Stimulated activated CD8-positive, alpha-beta memory T cell treated with anti-CD3 and anti-CD28 coated beads, Interleukin-15, amount 100 ng/mL, for 1 hour (primary cell): ENCODE measurements at places on chromosomes 3 and 15.
A peak's percentile ranks its signal among the peaks of the same experiment; 100 is the strongest.

DNA sequence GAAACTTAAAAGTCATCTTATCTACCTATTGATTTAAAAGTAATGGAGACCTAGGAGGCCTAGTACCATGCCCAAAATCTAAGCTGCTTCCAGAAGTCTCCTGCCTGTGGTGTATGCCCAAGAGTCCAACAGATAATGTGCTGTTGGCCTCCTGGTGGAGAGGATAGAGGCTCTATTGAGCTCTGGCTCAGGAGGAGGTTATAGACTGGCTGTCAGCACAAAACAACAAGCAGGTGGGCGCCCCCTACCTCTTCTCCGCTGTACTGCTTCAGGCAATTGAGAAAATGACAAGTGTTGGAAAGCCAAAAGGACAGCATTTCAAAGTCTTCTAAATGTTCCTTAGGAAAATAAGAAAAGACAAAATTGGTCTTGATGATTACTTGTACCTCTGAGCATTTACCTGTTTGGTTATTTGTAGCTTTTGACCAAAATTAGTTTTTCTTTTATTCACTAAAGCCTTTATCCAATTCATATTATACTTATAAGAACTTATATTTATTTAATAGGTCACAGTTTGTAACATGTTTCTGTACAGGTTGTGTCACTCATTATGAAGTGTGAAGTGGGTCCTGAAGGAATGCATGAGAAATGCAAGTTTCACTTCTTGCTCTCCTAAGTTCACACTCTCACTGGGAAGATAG is 17.2 kb upstream of the GNB5 start:
- DNase-seq = peak; percentile 56

GRCh38 chr3:72196377-72196929 is 411.5 kb upstream of the PROK2 start:
- no peak for DNase-seq

DNA sequence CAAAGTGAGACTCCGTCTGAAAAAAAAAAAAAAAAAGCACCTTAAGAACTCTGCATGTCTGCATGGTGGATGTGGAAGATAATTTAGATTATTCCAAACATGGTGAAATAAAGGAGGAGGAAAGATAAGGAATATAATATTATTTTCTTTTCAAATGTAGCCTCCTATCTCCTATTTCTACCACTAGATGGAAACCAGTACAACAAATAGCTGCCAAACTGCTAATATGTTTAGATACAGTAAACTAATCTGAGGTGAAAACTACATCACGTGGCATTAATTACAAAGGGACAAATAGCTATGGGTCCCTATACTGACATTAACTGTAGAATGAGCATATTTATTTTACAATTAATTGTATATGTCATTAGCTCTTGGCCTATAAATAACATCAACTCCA is 197.8 kb downstream of the TBC1D5 start:
- DNase-seq = no peak

DNA sequence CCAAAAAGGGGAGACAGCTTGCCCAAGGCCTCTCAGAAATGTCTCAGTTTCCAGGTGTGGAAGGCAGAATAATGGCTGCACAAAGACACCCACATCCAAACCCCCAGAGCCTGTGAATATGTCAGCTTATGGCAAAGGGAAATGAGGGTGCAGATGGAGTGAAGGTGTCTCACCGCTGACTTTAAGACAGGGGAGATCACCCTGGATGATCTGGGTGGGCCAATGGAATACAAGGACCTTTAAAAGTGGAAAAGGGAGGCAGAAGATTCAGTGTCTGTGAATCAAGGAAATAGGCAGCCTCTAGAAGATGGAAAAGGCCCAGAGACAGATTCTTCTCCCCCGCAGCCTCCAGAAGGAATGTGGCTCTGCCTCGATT is 48.8 kb upstream of the ATP2B2 start:
- no peak for DNase-seq

DNA sequence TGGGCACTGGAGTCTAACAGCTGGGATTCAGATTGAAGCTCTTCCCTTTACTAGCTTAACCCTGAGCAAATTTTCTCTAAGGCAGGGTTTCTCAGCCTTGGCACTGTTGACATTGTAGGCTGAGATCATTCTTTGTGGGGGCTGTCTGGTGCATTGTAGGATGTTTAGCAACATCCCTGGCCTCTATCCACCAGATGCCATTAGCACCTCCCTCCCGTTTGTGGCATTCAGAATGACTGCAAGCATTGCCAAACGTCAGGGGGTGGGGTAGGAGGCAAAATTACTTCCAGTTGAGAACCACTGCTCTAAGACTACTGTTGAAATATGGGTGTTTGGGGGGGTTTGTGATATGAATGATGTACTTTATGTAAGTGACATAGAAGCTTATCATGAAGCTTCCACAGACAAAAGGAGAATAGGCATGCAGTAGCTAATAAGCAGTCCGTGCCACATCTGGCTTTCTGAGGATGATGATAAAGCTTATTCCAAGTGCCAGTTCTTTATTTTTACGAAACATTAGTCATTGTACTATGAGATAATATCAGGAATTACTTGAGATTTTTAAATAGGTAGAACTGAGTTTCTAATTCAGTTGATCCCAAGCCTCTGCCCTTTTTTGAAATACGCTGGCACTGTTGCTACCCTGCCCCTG is 39.3 kb downstream of the NKIRAS1 start:
- no peak for DNase-seq

DNA sequence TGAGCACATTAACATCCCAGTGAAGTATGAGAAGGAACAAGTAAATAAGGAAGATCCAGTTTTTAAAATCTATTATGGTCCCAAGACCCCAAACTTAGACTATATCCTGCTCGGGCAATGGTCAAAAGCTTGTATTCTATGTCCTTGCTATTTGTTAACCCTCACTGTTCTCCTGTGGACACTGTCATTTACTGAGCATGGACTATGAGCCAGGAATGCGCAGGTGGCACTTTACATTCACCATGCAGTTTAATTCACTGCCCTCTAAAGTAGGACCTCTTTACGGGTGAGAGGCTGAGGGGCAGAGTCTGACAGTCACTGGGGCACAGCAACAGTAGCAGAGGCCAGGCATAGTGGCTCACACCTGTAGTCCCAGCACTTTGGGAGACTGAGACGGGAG is 28.6 kb downstream of the SPATA12 start:
- DNase-seq = no peak

DNA sequence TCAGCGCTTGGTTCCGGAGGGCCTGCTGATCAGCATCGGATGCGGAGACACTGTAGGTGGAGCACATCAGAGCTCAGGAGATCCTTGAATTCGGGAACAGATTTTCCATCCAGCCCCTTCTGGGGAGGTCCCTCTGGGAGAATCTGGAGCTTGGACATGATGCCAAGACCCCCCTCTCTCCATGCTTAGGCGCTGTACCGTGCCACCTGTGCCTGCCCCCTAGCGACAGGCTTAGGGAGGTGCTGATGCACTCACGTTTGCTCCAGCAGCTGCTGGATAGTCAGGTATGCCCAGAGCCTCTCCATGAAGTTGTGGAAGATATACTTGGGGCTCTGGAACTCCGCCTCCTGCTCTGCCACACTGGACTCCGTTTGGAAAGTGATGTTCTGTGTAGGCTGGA is 9.7 kb downstream of the ITIH4 start:
- DNase-seq = no peak

GRCh38 chr3:42063888-42064287 is 27.3 kb upstream of the TRAK1 start:
- no peak for DNase-seq

DNA sequence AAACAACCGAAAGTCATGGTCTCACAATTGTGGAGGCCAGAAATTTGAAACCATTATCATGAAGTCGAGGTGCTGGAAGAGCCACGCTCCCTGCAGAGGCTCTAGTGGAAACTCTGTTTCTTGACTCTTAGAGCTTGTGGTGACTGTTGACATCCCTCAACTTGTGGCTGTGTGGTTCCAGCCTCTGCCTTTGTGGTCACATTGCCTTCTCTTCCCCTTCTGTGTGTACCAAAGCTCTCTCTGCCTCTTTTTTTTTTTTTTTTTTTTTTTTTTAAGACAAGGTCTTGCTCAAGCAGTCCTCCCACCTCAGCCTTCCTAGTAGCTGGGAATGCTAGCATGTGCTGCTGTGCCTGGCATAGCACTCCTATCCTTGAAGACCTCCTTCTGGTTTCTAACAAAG is 48.7 kb upstream of the CRTC3 start:
- DNase-seq = no peak

GRCh38 chr3:141881702-141882101 is 5.3 kb downstream of the ATP1B3 start:
- no peak for DNase-seq

GRCh38 chr15:41396111-41396510 is 6.2 kb downstream of the NDUFAF1 start:
- DNase-seq = no peak

DNA sequence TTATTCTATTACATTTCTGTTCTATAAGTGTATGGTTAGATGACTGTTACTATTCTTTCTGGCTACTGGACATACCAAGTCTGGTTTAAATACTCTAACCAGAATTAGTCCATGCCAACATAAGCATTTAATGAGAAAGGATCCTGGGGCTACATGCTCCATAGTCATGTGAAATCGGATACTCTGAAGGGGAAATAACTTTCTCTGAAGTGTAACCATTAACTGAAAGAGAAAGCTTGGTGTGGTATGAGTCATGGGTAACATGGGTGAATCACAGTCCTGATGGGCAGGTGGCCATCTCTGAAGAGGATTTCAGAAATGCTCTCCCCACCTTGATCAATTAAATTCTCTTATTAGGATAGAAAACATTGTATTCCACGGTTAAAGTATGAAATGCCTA is 69.4 kb downstream of the FHIT start:
- no peak for DNase-seq

DNA sequence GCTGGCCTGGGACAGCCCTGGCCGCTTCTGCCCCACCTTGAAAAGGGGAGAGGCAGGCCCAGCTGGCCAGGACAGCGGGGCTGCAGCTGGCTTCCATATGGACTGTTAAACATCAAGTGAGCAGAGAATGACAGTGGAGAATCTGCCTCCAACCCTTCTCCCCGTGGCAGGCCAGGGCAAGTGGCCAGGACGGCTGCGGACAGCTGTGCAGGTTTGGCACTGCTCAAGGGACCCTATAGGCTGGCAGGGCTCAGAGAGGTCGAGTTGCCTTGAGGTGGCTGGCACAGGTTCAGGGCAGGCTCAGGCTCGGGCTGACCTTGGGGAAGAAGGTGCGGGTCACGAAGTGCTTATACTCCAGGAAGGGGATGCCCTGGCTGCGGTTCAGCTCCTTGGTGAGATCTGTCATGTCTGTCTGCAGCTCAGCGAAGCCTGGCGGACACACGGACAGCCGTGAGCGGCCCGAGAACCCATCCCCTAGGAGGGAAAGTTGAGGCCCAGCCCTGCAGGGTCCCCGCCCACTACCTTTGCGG is 24.3 kb downstream of the H1-8 start:
- no peak for DNase-seq

DNA sequence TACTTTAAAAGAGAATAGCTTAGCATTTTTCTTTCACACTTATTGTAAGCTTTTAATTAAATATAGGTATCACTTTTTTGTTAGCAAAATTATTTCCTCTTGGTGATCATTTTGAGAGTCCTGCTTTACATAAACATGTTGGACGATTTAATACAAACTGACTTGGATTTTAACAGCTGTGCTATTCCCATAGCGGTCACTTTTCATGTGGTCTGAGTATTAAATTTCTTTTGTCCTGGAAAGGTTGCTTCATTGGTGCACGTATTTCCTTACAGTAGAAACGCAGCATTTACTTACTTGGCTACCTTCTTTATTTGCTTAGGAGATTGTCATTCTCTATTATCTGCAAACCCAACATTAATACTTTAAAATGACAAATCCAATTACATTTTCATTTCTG is 109.4 kb downstream of the ATG7 start:
- no peak for DNase-seq

- no peak for DNase-seq
Observed at GRCh38 chr3:60980342-60980692, 270.9 kb downstream of the FHIT start.

DNA sequence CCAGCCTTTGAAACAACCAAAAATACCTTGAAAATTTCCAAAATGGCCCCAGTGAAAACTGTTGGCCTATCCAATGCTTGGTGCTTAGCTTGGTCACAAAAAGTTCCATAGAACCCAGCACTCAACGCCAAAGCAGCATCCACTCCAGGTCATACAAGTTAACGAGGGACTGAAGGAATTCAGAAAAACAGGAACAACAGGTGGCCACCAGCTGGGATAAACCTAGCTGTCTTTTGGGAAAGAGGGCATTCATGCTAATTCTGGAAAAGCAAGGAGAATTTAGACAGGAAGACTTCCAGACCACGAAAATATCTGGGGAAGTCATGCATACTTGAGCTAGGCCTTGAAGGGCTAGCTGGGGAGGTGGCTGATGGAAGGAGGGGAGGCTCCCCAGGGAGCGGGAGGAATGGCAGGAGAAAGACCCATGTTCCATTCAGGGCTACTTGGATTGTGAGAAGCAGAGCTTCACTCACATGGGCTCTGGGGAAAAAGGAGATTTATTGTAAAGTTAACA is 28.6 kb downstream of the COLQ start:
- DNase-seq = no peak

DNA sequence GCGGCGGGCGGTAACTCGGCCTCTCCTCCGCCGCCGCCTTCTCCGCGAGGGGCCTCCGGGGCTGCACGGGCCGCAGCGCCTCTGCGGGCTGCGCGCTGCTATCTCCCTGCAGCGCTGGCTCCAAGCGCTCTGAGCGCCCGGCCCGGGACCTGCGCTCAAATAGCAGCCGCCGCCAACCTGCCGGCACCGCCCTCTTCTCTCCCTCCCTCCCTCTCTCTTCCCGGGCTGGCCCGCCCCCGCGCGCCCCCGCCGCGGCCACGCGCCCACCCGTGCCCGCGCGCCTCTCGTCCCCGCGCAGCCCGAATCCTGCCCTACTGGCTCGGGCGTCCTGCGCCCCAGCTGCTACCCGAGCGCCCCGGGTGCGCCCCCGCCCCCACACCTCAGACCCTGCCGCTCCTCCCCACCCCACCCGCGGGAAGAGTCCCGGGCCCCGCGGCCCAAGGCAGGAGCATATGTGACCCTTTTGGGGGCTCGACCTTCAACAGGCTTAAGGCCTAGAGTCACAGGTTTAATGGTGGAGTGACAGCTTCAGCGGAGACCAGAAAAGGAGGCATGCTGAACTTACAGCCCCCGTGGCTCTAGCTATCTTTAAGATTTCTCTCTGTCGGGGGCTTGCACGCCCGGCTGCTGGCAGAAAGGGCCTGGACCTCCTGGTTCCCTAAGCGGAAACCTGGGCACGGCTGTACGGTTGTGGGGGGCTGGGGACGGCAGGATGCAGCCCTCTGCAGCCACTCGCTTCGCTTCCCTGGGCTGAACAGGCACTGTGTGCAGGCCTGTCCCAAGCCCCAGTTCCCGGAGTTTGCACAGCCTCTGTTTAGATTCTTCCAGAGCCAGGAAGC is at the start of gene CACNA2D2:
TSS of gene CACNA2D2 (minus strand) at position 131 of the 839 bp plus-strand sequence. CDS start 211 bp downstream, outside the sequence.
- peak; percentile 33 for DNase-seq

DNA sequence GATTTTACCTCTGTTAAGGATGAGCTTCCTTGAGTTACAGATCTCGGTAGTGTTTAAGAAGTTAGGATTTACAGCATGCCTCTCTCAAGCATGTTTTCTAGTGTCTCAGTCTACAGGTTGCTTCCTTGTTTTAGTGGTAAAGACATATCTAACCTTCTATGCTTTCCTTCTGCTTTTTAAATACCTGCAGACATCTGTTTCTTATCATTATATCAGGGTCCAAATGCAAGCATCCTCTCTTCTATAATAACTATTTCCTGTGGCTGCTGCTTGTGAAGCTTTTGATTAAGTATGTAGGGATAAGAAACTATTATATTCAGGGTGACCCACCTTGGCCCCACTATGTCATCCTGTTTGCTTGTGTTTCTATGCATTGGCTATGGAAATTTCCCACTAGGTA is 112.2 kb upstream of the LRRFIP2 start:
- DNase-seq = no peak
